ENCODE measurements at places on chromosomes 12 and 14.

DNA sequence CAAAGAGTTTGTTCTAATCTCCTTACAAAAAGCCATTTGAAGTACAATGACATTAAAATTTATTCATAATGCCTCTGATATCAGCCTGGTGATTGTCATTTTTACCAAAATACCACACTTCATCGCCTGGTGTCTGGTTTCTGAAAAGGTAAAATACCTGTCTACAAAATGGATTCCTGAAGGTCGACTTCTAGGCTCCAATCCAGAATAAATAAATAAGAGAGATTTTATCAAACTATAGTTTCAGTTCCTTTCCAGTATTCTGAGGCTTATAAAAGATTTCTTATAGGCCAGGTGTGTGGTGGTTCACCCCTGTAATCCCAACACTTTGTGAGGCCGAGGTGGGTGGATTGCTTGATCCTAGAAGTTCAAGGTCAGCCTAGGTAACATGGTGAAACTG, 340.7 kb downstream of the SLC16A7 start:
- DNase-seq, result no peak

GRCh38 chr12:30652034-30652696, 43.5 kb downstream of the IPO8 start:
- DNase-seq, result no peak

GRCh38 chr12:2835691-2836403, 1.0 kb upstream of the NRIP2 start:
- no peak for DNase-seq

DNA sequence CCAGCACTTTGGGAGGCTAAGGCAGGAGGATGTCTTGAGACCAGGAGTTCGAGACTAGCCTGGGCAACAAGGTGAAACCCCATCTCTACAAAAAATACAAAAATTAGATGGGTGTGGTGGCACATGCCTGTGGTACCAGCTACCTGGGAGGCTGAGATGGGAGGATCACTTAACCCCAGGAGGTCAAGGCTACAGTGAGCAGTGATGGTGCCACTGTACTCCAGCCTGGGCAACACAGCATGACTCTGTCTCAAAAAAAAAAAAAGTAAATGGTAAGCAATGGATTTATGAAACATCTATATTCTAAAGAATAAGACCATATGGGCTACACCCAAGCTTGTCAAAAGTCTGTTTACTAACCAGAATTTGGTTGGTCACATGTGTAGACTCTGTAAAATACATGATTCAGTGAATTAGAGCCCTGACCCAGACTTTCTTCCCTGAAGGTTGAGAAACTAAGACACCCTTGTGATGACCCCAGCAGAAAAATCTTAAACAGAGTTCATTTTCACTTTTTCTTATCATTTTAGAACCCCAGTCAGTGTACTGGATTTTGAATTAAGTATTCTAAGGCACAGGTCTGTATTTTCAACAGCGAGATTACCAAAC, 12.1 kb downstream of the FGD6 start:
- no peak for DNase-seq

DNA sequence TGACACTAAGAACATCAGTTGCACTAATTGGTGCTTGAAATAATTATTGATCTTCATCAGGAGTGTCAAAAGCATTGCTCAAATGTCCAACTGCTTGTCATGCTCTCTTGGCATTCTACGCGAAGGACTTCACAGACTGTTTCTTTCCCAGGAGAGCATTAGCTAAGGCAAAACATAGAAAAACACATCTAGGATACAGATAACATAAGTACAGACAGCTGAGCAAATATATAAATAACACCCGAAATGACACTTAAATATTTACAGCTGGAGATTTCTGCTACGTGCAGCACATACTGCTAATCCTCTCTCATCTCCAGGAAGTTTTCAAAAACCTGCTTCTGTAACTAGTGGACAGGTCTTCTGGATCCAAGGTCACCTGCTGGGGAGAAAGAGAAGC, 120.0 kb upstream of the PRMT8 start:
- DNase-seq, result no peak

GRCh38 chr14:26766726-26767125, 168.9 kb upstream of the NOVA1 start:
- no peak for DNase-seq

- DNase-seq, result no peak
Observed at GRCh38 chr12:79083181-79083580, 218.6 kb downstream of the SYT1 start.

DNA sequence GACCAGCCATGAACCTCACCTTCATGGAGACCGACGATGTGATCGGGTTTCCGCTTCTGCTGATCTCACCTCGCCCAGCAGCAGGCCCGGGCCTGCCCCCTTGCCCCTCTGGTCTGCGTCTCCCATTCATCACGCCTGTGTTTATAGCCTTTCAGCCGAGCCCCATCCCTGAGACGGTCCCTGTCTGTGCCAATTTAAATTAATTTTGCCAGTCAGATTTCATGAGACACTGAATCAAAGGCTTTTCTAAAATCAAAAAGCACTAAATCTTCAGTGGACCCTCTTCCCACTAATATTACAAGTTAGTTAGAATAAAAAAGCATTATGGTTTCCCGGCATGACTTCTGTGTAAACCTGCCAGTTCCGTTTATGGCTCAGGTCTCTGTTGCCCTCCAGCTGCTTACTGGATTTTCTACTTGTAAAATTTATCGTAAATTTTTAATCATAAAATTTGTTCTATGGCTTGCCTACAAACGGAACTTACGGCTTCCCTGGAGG, 155.9 kb downstream of the ESRRB start:
- DNase-seq, result no peak

DNA sequence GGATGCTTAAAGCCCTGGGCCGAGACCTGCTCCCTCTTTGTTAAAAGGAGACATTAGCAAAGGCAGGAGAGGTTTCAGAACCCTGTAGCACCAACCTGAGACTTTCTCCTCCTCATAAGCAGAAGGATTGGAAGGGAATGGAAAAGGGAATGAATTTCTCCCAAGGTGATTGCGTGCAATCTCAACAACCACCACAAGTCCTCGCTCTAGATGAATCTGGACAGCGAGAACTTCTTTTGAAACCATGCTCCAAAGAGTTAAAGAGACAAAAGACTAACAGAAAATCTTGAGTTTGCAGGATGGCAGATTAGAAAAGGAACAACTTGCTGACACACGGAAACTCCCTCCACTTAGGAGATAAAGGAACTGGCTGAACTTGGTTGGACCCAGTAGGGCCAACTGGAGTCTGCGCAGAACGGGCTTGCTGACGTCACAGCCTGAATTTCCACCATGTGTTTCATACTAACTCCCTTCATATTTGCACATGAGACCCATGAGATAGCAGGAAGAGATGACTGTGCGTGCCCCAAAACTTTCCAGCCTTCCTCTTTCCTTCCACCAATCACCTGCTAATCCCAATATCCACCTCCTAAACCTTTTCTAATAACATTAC, 137.0 kb downstream of the PTPN11 start:
- DNase-seq, result no peak

- no peak for DNase-seq
Observed at GRCh38 chr12:93127107-93127560, 198.0 kb upstream of the EEA1 start.

DNA sequence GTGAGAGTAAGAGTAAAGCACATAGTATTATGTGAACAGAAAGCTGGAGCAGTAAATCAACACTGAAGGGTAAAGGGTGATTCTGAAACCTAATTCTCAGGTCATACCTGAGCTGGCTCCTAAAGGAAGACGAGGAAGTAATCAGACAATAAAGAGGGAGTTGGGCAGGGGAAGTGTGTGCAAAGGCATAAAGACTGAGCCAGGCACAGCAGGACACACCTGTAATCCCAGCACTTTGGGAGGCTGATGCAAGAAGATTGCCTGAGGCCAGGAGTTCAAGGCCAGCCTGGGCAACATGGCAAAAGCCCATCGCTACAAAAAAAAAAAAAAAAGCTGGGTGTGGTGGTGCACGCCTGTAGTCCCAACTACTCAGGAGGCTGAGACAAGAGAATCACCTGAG, 9.6 kb downstream of the ARF3 start:
- no peak for DNase-seq

- DNase-seq, result no peak
Observed at GRCh38 chr12:108380382-108380781, 41.3 kb upstream of the CMKLR1 start.

DNA sequence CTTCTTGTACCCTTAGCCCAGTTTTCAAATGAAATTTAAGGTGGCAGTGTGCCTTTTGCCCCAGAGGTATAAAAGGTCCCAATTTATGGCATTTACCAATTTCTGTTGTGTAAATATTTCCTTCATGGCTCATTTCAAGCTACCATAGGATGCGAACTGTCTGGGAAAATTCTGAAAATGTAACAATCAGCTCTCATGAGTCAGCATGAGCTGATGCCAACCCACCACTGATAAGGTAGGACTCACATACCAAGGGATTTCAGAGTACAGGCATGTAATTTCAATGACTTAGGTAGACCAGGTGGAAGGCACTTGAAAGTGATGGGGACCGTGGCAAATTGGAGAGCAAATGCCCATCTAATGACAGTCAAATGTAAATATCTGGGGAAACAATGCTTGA, 169.5 kb downstream of the TTC8 start:
- no peak for DNase-seq

- DNase-seq, result peak; percentile 78
Observed at GRCh38 chr14:24481622-24482324, 26.3 kb downstream of the CMA1 start.

DNA sequence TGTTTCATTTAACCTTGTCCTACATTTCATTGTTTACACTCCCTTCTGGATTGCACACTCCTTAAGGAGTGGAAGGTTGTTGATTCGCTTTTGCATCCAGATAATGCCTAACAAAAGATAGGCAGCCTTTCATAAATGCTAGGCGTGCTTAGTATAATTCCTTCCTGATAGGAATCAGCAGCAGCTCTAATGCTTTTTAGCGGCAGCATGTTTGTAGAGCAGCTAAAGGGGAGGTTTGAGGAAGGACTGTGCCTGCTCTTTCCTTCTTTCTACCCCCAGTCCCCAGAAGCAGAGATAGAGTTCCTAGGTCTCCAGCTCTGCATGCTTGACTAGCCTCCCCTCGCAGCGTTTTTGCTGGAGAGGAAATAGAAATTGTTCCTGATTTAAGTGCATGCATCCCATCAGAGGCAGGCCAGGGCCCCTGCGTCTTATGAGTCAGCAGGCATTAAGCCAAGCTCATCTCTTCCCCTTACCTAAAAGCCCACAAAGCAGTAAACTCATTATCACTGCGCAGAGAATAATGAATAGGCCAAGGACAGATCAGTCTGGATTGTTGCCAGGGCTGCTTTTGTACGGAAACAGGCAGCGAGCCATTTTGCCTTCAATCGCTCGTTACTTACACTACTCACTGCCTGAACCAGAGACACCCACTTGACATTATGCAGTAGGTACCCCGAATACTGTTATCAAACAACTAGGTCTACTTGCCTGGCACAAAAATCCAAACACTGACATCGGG, 14.0 kb upstream of the TBPL2 start:
- no peak for DNase-seq

- DNase-seq, result no peak
Observed at GRCh38 chr14:80150301-80150700, 61.0 kb downstream of the DIO2 start.

- no peak for DNase-seq
Observed at GRCh38 chr12:89603678-89604077, 77.8 kb upstream of the POC1B start.

DNA sequence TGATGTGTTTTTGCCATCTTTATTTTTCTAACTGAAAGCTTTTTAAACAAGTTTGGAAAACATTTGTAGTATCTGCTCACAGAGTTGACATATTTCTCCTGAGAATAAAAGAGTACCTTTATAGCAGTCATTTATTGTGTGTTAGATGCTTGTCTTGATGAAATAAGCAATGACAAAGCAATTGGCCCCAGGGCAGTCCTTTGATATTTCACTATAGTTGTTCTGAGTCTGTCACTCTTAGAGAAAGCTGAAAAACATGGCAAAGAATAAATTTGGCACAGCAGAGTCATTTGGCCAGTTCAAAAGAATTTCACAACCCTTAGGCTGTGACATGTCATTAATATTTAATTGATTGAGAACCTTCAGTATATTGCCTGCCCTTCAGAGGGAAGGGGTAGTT, 166.2 kb downstream of the PTPRO start:
- DNase-seq, result no peak

Measured in stimulated activated effector memory CD8-positive, alpha-beta T cell treated with anti-CD3 and anti-CD28 coated beads, Interleukin-12 subunit alpha, Interleukin-12 subunit beta, amount 100 ng/mL, for 72 hours (primary cell).